PC-3 (cell line): ENCODE measurements at places on chromosomes 3 and 15.

- no peak for DNase-seq
Observed at GRCh38 chr3:159380891-159381290, 579.0 kb downstream of the MFSD1 start.

- no peak for DNase-seq
Observed at GRCh38 chr3:42728056-42728455, 25.5 kb upstream of the HHATL start.

- no peak for DNase-seq
Observed at GRCh38 chr3:43015572-43015971, 36.5 kb downstream of the GASK1A start.

- peak; percentile 13 for DNase-seq
Observed at GRCh38 chr15:94526071-94526689, 294.8 kb downstream of the MCTP2 start.

DNA sequence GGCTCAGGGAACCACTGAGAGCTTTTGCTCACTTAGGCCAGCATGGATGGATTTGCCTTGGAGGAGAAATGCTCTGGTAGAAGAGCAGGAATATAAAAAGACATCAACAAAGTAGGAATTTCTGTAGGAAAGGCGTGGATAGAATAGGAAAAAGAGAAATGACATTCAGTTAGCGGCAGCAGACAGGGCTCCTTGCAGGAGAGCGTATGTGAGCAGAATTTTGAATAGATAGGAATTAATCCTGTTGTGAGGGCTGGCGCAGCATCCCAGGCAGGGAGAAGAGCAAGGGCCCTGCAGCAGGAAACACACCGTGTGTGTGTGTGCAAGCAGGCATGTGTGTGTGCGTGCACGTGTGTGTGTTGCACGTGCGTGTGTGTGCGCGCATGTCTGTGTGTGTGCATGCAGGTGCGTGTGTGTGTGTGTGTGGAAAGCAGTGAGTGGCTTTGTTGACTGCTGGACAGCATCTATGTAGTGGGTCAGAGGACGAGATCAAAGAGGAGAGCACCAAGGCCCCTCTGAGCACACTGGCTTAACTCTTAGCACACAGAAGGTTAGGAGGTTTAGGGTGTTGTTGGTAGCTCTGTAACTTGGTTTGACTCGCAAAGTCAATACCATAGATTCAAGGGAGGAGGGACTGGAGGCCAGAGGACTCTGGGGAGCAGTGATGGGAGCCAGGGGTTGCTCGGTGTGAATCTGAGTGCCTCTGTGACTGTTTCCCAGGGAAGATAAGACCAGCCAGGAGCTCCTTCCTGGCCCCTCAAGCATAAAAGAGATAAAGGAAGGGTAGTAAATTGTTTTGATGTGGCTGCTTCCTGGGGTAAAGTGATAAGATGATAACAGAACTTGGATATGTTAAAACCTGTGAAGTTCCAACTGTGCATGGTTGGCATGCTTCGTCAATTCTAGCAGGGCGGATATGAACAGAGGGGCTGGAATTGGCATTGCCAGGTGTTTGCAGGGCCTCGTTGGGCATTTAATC, 639.5 kb downstream of the NR2F2 start:
- DNase-seq, result no peak

GRCh38 chr15:61426466-61426865, 197.4 kb upstream of the RORA start:
- DNase-seq, result no peak

GRCh38 chr3:112354642-112355306, 21.8 kb downstream of the CD200 start:
- DNase-seq, result no peak

DNA sequence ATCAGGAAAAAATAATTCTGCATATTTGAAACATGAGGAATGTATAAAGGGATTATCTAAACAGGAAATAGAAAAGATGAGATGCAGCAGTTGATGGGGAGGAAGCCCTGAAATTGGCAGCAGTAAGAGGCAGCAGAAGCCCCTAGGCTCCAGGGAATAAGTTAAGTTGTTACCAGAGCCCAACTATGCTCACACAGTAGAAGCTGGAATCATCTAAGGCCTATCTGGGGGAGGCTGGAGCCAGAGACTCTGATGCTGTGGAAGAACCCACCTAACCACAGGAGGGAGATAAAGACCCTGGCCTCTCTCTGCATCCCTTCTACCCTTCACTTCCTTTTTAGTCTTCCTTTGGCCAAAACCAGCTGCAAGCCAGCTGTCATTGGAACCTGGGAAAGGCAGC, 519.7 kb downstream of the DIPK2A start:
- no peak for DNase-seq

GRCh38 chr3:195548987-195549386, 5.9 kb upstream of the PPP1R2 start:
- DNase-seq, result peak; percentile 18

- no peak for DNase-seq
Observed at GRCh38 chr15:60682115-60682514, 203.2 kb upstream of the ICE2 start.

DNA sequence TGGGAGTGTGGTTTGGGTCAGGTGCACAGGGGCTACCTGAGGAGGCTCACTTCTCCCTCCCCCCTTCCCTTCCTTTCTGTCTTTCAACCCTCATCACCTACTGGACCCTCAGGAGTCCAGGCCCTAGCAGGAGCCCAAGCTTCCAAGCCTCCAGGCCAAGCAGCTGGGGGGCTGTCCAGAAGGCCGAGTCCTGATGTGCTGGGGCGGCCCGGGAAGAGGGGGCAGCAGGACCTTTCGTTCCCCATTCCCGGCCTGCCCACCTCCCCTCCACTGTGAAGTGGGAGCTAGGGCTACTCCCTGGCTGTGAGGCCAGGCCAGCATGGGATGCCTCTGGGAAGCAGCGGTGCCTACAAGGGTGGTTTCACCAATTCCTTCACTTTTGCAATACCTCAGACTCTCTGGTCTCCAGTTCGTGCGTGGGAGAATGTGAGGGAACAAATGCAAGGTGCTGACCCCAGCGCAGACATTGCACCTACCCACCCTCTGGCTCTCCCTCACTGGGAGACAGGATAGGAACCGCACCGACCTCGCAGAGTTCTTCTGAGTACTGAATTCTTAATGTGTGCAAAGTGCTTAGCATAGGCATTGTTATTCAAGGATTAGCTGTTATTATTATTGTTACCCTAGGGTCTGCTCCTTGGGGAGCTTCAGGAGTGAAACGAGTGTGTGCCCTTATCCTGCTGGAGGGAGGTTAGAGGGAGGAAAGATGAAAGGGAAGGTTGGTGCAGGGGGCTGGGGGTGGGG, 2.5 kb downstream of the EPHB3 start:
- no peak for DNase-seq

DNA sequence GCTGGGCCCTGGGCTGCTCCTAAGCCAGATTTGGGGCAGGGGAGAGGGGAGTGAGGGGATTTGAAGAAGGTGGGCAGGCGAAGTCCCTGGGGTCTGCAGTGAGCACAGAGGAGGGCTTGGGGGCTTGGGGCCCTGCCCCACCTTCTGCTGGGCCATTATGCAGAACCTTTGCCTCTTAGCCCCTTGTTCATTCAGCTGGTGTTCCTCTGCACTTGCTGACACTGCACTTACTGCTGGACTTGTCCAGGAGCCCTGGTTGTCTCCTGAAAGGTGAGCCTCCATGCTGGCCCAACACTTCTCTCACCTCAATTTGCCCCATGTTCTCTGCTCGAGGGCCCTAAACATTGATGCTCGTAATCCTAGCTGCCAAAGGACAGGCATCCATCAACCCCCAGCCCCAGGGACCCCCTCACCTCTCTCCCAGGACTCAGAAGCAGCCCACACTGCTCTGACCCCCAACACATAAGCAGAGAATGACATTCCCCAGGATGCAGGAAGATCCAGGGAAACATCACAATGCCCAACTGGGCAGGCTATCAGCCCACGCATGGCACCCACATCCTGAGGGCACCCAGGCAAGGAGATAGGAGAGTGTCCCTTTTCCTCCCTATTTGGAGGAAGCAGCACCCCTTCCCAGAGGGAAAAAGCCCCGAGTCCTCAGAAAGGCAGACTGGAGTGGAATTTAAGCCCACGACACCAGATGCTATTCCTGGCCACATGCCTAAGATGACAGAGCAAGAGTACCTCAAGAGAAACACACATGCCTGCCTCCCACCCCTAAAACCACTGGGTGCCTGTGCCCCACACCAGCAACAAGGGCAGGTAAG, 76.8 kb downstream of the ADCY5 start:
- no peak for DNase-seq

DNA sequence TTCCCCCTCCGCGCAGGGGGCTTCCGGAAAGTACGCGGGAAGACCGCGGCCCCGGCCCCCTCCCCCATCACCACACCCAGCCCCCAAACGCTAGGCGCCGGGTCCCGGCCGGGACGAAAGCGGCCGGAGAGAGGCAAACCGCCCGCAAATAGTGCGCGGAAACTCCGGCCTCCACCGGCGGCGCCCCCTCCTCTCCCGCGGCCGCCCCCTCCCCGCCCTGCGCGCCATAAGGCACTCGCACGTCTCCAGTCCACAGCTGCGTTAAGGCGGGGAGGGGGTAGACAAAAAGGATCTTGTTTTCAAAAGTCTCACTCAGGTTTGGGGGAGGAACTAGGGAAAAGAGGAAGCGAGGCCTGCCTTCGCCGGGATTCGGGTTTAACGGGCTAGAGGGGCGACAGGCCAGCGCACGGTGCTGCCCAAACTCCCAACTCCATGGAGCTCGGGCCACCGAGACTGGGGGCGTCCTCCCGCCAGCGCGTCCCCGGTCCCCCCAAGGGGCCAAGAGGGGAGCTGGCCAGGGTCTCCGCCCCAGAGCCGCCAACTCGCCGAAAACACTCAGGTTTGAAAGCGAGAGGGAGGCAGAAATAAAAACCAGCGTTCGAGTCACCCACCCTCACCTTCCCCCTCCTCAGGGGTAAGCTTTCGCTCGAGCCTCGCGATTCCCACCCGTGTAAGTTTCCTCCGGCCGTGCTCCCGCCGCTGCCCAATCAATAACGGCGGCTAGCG, 1.8 kb downstream of the ANP32A start:
- DNase-seq, result peak; percentile 35

GRCh38 chr3:139110072-139110830, 65.6 kb upstream of the PRR23C start:
- DNase-seq, result no peak

DNA sequence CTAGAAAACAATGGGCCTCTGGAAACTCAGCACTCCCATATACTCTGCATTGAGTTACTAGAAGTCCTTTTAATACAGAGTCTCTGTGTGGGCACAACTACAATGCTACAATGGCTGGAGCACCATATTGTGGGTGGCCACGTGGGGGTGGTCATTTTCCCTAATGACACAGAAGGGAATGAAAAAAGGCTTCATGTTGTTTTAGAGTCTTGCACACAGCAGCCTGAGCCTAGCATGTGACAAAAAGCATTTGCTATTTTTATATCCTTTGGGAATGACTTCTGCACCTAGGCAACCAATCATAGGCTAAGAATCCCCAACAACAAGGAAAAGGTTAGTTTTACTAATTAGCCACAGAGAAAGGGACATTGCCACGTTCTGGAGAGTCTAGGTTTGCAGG, 120.6 kb downstream of the PPM1L start:
- DNase-seq, result no peak

DNA sequence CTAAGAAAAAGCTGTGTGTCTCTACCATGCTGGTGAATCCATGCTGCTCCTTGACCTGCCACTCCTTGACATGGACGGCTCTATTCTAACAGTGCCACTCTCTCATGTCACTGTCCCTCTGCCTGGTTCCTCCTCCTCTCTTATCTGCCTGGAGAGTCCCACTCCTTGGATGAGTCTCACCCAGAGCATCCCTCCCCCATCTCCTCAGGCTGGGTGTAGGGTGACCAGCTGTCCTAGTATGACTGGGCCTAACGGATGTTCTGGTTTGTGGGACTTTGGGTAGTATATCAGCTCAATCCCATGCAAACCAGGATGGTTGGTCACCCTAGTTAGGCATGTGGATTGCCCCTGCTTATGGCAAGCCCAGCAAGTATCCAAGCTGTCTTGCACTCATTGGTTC, 54.3 kb downstream of the LIPC start:
- no peak for DNase-seq

- peak; percentile 59 for DNase-seq
Observed at GRCh38 chr3:115825046-115825445, 201.7 kb downstream of the GAP43 start.

DNA sequence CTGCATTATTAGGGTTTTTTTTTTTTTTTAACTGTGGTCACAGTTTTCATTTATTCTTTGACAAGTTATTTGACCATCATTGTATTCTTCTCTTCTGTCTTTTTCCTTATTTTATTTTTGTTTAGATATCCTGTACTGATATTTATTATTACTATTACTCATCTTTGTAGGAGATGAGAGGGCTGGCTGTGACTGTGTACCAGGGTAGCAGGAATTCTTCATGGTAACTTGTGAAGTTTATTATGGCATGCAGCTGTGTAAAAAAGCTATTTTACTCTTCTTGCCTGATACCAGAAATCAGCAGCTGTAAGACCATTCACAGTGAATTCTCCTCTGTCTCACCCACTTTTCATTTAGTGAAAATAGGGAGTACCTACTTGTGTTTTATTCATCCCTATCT, 44.5 kb downstream of the ATP6V1A start:
- DNase-seq, result no peak

DNA sequence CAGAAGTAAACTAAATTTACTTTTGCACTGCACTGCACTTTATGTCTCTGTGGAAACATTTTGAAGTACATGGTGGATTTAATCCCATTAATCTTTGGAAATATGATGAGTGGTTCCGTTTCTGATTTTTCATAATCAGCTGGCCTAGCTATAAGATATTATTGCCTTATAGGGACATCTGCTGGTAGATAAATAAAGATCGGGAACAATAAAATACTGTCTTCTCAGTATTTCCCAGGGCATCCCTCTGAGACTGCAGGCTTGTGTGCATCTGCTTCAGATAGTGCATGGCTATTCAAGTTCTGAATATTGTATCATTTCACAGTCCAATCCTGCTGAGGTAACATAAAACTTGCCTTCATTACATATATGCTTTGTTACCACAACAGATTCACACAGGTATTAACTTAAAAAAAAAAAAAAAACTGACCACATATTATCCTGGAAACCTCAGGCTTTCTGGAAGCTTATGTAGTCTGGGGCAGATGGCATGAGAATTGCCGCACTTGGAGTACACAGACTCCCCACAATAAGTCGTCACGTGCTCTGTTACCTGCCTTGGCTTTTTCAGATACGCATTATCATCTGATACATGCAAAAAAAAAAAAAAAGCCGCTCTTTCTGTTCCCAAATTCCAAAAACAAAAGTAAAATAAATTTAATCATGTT, 330.8 kb upstream of the AGTR1 start:
- DNase-seq, result peak; percentile 49

DNA sequence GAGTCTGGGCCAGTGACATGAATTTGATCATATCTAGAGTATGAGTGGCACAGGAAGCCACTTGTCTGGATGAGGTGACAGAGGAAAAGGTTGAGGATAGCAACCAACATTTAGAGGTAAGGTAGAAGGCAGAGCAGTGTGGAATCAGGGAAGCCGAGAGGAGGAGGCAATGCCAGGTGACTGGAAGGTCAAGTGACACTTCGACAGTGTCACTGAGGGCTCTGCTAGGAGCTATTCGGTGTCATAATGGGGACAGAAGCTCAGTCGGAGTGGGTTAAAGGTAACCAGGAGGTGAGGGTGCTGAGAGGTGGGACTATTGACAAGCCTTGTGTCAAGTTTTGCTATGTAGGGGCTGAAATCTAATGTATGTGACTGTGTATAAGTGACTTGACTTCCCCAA, 56.7 kb downstream of the IGF1R start:
- DNase-seq, result no peak

- no peak for DNase-seq
Observed at GRCh38 chr3:51712511-51712931, 5.7 kb downstream of the GRM2 start.

- DNase-seq, result no peak
Observed at GRCh38 chr3:50205413-50206276, 574 bp downstream of the SLC38A3 start.
